NCI-H345 (cell line): ENCODE measurements at places on chromosomes 3 and 15.

DNA sequence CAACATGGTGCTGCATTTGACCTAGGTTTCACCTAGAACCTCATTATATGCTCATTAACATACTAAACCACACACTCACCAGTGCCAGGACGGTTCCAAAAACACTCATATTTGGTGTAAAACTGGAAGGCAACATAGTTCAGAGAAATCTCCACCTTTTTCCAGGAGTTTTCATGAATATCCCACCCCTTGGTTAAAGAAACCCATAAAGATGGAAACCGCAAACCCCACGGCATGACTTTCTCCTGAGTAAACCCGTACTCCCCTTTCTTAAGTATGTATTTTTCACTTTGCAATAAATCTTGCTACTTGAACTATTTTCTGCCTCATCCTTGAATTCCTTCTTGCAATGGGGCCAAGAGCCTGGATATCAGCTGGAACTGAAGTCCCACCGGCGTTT lies 379.3 kb downstream of the MAGI1 start:
- DNase-seq, result no peak

DNA sequence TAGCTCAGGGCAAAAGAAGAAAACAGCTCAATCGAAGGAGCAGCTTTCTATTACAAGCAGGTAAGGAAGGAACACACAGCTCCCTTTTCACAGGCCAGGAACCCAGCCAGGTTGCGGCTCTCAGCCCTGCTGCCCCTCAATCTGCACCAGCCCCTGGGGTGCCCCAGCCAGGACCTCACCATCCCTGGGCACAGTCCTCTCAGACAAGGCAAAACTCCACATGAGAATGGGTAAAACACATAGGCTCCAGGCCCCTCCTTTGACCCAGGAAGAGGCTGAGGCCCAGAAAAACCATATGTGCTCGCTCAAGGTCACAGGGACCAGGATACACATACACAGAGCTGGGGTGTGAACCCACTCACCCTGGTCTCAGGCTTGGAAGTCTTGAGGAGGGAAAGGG lies 178.7 kb upstream of the TLE3 start:
- DNase-seq, result no peak

DNA sequence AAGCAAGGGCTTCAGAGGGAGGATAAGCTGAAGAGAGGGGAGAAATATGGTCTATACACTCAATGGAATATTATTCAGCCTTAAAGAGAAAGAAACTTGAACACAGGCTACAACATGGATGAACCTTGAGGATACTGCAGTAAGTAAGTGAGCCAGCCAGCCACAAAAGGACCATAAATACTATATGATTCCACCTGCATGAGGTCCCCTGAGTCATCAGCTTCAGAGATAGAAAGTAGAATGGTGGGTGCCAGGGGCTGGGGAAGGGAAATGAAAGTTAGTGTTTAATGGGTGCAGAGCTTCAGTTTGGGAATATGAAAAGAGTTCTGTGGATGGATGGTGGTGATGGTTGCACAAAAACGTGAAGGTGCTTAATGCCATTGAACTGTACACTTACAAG lies 68.4 kb upstream of the SEC13 start:
- DNase-seq, result no peak

- no peak for DNase-seq
Observed at GRCh38 chr15:79918278-79918677, 21.5 kb upstream of the MTHFS start.

DNA sequence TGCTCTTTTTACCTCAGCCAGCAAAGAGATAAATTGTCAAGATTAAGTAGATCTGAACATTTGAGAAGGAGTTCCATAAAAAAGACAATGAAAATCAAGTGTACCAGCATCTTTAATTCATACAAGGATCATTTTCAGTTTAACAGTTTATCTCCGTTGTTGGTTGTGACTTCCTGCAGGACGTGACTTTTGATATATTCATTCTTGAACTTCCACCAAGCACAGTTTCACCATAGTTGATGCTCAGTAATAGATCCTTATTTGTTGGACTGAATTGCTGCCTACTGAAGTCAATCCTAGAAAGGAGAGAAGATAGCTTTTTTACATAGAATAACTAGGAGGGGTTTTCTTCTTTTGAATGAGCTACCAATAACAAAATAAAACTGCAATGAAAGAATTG lies 408.2 kb downstream of the LPP start:
- no peak for DNase-seq
